ENCODE measurements at places on chromosomes 13 and 19.
A peak's percentile ranks its signal among the peaks of the same experiment; 100 is the strongest.

DNA sequence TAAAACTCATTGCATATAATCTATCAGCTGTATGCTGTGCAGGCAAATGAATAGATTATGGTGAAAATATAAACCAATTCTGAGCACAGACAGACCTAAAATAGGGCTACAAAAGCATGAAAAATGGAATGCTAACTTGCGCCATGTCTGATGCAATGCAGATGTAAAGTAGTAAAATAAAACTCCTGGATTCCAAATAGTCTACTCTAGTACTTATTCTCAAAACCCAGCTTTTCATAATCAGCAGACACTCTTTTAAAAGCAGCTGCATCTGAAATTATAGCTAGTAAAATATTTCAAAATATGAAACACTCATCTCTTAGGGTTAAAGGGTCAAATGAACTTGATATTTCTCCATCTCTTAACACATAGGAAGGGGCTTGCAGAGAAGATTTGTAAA, 4.7 kb upstream of the POMP start:
- peak; percentile 52 for DNase-seq

DNA sequence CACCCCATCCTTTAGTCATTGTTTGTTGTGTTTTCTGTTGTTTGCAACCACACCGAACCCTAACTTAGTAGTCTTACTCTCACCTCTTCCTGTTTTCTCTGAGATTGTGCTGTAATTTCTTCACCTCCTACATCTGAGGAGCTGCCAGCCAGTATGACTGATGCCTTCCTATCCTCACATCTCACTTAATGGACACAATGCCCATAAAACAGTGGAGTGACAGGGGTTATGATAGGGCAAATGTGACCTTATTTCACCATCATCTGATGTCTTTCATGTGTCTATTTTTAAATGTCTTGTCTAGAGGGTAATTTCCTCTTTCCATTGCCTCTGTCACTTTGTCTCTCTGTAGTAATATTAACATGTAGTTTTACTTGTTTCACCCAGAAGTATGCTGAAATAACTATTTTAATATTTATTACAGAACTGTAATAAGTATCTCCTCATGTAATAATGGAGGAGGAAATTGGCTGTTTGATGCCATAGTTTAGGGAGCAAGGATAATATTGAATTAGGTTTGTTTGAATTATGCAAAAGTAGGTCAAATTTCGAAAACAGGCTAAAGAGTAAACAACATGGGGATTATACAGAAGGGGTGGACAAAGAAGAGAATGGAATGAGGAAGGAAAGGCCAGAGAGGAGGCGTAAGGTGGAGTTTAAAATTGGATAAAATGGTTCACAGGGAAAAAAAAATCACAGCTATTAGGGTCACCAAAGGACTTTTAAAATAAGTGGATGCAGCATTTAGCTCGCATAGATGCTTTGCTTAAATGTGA, 103.5 kb upstream of the SPRY2 start:
- no peak for DNase-seq

- DNase-seq, result no peak
These were observed 109.5 kb downstream of the TM9SF2 start for GRCh38 chr13:99610702-99611289.

GRCh38 chr13:110890279-110891165, 24.3 kb downstream of the ANKRD10 start:
- DNase-seq, result no peak

- DNase-seq, result no peak
These were observed 32.9 kb downstream of the ZNF701 start for GRCh38 chr19:52602941-52603340.

DNA sequence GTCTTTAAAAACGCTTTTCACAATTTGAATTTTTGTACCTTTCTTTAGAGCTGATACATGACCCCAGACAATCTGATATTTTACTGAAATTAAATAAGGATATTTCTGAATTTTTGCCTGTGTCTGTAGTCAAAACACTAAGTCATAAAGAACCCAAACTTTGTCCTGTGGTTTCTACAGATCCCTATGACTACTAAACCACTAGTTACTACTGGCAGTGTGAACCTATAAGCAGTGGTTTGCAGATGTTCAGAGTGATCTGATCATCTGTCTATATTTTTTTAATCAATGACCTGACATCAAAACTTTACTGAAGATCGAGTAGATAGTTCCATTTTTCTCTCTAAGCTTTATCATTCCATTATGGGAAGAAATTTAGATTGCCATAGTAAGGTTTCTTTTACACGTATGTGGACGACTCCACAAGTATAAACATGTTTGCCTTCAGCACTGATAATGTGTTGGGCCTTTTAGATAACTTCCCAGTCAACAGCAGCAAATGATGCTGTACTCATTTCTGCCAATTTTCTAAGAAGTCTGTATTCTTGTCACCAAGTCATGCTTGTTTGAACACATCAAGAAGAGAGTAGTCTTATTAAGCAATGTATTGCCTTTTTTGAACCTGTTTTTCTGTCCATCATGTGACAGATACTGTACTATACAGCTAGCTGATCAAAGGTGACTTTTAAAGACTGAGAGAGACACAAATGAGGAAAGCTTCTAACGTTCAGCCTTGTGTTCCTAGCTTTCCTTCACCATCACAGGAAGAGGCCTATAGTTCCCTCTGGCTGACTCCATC, 21.8 kb downstream of the POLR1D start:
- DNase-seq, result no peak
